ENCODE measurements at places on chromosomes 7 and 10.
A peak's percentile ranks its signal among the peaks of the same experiment; 100 is the strongest.

DNA sequence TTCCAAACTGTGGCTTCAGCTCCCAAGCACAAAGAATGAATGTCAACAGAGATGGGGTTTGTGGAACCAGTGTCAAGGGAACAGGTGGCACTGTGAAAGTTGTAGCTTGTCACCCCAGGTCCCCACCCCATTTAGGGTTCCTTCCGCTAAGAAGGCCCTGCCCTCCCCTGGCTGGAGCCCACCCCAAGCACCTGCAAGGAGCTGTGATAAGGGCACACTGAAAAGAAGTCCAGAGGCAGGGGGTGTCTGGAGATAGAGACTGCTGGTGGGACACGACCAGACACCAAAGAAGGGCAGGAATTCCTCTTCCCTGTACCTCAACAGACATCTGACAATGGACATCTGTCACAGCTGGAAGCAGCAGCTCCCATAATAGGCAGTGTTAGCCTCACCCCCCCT lies 4.5 kb downstream of the GRID1 start:
- no peak for DNase-seq

DNA sequence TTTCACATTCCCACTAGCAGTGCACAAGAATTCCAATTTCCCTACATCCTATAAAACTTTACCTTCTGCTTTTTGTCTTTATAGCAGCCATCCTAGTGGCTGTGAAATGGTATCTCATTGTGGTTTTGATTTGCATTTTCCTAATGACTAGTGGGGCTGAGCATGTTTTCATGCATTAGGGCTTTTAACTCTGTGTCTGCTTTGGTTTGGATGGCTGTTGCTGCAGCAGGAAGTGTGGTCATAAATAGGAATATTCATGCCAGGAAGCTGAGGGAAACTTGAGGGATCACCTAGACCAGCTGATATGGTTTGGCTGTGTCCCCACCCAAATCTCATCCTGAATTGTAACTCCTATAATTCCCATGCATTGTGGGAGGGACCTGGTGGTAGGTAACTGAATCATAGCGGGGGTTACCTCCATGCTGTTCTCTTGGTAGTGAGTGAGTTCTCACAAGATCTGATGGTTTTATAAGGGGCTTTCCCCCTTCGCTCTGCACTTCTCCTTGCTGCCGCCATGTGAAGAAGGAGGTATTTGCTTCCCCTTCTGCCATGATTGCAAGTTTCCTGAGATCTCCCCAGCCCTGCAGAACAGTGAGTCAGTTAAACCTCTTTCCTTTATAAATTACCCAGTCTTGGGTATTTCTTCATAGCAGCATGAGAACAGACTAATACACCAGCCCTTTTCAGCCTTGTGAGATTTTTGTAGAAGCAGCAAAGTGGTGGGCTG lies 181.8 kb upstream of the PITRM1 start:
- no peak for DNase-seq

DNA sequence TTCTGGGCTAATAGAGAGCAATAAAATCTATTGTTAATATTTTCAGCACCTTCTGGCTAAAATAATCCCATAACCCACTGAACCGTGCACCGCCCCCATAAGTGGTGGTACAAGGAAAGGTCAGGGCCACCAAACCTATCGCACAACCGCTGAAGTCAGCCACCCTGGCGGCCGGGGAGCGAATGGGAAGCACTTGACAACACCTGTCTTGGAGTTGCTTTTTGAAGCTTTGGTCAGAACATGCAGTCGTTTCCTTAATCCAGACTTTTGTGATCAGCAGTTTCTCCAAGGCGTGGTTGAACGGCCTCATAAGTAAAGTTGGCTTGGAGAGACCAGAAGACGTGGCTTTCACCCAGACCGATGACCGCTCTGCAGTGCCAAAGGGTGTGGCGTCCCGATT lies 97.4 kb downstream of the DNAJB6 start:
- no peak for DNase-seq

DNA sequence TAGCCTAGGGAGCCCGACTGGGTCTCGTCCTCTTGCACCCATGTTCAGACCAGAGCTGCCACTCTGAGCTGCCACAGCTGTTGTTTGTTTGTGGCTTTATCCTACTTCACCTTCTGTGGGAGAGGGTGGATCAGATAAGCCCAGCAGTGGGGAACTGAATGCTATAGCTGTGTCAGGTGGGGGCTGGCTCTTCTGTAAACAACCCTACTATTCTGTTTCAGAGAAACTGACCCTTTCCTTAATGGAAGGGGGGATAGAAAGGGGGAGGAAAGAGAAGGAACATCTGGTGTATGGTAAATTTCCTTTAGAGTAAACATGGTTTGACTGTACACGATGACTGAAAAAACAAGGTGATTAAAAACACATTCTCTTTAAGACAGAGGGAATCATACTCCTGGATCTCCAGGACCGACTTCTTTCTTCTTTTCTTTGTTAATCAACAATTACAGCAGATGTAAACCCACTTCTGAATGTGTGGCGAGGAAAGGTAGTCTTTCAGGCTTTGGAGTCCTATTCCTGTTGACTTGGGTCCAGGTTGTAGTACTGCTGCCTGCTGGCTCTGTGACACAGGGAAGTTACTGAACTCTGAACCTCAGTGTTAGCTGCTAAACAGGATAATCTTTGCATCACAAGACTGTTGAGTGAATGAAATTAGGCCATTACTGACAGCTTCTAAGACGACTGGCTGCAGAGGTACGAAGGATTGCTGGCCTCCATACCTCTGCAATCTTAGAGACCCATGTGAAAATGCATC lies 6.0 kb downstream of the PRXL2A start:
- no peak for DNase-seq

DNA sequence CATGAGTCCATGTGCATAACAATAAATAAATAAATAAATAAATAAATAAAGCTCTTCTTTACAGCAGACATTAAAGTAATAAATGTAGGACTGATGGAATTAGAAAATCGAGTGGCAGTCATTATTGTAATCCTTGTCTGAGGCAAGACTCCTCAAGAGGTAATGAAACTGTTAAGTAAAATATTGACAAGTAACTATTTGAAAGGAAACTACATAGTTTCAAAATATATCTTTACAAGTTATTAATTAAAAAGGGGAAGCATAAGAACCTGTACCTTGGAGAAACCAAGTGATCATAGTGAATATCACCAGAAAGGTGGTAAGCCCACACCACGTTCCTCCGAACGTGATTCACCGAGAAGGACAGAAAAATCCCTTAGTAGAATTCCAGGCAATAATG lies 285.6 kb upstream of the SORCS1 start:
- no peak for DNase-seq

DNA sequence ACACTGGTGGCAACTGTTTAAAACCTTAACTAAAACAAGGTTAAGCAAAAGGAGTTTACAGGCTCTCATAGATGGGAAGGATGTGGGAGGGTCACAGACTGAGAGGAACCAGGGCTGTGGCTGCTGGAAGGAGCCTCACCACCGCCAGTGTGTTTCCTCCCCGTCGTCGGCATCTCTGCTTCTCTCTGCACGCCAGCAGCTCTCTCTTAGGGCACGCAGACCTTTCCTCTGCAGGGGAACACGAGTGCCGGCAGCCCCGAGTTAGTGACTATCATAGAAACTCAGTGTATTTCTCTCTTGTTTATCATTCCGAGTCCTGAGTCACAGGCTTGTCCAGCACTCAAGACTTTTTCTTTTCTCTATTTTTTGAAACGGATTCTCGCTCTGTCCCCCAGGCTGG lies 8.1 kb upstream of the SH2D4B start:
- DNase-seq = no peak

GRCh38 chr10:99394761-99395386 lies 35.5 kb downstream of the GOT1 start:
- DNase-seq = no peak

DNA sequence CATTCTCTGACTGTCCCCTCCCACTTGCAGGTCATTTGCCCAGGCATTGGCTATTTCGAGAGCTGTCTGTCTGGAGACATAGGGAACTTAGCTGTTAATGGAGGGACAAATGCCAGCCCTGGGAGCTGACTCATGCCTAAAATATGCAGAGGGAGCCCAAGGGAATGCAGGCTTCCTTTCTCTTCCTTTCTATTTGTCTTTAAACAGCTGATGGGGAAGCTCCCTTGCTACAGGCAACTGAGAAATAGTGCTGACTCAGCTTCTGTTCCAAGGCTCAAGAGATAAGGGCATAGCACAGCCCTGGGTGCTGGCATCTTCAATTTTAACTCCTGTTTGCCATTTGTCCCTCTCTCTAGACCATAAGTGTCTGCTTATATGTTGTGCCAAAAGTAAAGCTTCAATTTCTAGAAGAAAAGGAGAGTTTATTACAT lies 82.7 kb upstream of the C1GALT1 start:
- DNase-seq = no peak

DNA sequence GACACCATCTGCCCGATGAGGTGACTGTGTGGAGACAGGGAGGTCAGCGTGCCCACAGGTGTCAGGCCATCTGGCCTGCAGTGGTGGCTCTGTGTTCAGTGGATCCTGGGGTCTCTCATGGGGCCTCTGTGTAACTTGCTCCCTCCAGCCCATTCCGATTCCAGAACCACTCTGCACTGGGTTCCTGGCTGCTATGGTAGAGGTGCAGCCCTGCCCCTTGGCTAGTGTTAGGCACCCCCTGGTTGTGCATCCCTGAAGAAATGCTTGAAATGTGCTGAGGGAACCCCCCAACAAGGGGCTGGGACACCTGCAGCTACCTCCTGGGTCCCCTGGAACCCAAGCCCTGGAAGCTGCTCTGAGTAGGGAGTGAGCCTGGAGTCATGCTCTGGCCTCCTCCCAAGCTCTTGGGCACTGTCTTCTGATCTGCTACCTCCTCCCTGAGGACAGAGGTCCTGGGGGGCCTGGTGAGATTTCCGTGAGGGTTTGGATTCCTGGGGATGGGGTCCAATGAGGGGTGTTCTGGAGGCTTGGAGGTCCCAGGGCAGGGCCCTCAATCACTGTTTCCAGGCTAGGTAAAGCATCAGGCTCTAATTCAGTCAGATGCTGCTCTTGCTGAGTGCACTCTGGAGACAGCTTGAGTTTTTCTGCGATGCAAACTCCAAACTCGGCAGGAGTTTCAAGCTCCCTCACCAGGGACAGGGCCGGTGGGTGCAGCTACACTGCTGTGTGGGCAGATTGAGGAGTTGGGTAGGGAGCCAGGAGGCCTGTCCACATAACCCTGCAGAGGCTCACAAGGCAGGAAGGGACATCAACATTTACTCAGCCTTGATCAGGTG lies 27.7 kb downstream of the RAMP3 start:
- no peak for DNase-seq

GRCh38 chr10:22657024-22657423 lies 57.4 kb downstream of the PIP4K2A start:
- no peak for DNase-seq

DNA sequence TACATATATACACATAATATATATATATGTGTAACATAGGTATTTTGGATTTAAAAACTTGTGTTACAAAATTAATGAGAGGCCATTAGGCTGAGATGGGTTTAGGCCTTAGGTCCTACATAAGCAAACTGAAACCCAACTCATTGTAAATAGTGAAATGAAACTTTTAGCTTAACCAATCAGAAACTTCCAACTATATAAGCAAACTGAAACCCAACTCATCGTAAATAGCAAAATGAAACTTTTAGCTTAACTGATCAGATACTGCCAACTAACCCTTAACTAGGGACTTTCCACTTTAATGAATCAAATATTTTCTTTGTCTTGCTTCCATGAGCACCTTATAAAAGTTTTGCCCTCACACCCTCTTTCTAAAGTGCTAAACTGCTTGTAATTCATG lies 17.3 kb upstream of the SAMD9L start:
- no peak for DNase-seq

DNA sequence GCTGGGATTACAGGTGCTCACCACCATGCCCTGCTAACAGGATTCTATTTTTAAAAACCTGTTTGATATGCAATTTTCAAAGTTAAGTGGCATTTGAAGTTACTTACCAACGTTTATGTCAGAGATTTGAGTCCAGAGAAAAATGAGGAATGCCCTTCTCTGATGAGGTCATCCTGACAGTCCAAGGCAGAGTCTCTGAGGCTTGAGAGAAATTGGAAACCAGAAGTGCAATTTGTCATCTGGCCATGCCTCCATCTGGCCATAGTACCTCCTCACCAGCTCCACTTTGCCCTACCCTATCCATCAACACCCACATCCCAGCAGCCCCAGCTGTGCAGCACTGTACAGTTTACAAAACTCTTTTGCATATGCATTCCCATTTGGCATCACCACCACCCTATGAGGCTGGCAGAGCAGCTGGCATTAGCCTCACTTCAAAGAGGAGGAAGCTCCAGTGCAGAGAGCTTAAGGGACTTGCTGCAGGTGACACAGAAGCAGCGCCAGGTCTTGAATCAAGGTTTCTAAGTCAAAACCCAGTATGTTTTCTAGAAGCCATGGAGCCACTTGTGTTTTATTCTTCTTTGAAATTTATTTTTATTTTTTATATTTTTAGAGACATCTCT lies 54.5 kb upstream of the PDZD8 start:
- DNase-seq = no peak

GRCh38 chr10:851901-852300 lies 79.6 kb downstream of the LARP4B start:
- peak; percentile 59 for DNase-seq

DNA sequence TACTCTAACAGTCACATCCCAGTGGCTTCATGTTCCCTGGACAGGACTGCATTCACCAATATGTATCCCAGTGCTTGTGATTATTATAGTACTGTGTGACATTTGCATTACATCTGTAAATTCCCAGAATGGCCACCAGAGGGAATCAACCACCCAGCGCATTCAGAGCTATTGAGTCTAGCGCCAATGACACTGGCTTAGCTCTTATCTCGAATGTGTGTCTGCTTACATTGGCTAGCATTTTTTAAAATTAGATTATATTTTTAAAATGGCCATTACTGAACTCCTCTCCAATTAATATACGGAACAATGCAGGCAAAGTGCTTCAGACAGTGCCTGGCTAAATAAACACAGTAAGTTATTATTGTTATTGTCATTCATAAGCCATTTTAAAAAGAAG lies 36.3 kb downstream of the TRIL start:
- DNase-seq = peak; percentile 80

DNA sequence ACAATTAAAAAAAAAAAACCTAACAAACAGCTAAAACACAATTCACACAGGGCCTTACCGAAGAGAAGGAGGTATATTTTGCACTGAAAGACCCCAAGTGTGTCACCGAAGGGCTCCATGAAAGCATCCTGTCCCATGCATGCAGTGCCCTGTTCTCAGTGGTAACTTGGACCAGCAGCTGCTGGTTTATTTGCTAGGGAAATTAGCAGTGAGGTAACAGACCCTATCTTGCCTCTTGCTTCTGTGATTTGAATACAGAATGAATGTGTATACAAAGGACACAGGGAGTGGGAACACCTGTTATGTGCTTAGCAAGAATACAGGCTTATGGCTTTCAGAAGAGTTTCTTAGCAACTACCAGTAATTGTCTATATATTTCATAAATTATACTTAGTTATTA lies at the start of gene HEPACAM2:
HEPACAM2 (minus strand) TSS at position 160 of the 400 bp plus-strand sequence.
- no peak for DNase-seq

GRCh38 chr10:44660271-44660670 lies 250.9 kb upstream of the TMEM72 start:
- DNase-seq = no peak

GRCh38 chr10:25547382-25547781 lies 372.6 kb downstream of the GPR158 start:
- DNase-seq = no peak

Measured in Karpas-422 (cell line).